Glutamatergic neuron (in vitro differentiated cells): ENCODE measurements at places on chromosomes 11 and 22.

DNA sequence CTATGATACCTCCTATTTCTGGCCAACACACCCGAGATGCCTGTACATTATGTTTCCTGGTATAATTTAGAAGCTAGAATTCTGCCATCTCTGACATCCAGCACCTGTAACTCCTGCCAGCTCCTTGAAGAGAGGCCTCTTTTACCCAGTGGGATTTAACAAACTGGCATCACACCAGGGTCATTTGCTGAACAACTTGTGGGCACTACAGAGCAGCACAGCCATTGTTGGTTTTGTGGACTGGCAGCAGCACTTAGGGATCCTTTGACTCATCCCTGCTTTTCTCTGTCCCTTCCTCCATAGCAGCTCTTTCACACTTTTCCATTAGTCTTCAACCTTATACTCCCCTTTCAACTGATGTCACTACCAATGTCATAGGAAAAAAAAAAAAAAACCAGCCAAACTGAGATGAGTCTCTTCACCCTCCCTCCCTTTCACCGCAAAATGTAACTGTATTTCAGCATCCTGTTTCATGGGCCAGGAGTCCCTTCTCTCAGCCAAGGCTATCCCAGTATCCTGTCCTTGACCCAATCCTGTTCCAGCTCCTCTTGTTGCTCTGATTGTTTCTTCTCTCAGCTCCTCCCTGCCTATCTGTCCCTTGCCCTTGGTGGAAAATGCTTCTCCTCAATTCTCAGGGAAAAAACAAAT lies 68.7 kb downstream of the PPFIBP2 start:
- DNase-seq = no peak

DNA sequence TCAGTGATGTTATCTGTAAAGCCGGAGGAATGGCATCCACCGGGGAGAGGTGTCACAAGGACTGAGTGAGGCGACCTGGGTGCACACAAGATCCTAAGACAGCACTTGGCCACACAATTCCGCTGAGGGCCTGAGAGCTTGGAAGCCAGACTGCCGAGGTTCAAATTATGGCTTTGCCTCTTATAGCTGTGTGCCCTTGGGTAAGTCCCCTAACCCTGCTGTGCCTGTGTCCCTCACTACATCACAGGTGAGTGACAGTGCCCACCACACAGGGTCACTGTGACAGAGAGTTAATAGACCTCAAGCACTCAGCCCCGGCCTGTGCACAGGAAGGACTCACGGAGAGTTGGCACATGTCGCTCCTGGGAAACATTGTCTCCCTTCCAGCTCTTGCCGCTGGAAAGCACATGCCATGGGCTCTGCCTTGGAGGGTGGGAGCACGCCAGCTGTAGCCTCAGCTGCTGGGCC lies 592 bp downstream of the RHOD start:
- DNase-seq = no peak

DNA sequence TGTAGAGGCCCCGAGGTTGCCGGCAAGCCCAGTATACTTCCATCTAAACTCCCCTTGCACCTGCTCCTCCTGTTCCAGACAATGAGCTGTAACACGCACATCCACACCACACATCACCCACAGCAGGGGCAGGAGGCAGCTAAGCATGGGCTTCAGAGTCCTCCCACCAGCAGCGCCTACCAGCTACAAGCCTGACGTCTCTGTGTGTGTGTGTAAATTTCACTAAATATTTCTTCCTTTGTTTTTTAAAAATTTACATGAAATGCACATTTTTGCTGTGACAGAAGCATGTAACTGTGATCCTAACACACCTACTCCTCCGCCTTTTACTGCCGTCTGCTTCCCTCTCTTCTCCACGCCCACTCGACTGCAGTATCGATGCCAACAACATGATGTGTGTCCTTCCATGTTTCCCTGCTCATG lies 29.4 kb upstream of the PACSIN2 start:
- no peak for DNase-seq

- DNase-seq = no peak
Measured at GRCh38 chr11:13776134-13776815, 107.8 kb downstream of the FAR1 start.

DNA sequence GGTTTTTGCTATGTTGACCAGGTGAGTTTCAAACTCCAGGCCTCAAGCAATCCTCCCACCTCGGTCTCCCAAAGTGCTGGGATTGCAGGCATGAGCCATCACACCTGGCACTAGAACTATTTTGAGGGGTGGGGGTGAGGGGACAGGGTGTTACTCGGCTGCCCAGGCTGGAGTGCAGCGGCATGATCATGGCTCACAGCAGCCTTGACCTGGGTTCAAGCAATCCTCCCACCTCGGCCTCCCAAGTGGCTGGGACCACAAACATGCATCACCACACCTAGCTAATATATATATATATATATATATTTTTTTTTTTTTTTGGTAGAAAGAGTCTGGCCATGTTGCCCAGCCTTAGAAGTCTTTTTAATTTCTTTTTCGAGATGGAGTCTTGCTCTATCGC lies 17.1 kb upstream of the IFITM3 start:
- no peak for DNase-seq

DNA sequence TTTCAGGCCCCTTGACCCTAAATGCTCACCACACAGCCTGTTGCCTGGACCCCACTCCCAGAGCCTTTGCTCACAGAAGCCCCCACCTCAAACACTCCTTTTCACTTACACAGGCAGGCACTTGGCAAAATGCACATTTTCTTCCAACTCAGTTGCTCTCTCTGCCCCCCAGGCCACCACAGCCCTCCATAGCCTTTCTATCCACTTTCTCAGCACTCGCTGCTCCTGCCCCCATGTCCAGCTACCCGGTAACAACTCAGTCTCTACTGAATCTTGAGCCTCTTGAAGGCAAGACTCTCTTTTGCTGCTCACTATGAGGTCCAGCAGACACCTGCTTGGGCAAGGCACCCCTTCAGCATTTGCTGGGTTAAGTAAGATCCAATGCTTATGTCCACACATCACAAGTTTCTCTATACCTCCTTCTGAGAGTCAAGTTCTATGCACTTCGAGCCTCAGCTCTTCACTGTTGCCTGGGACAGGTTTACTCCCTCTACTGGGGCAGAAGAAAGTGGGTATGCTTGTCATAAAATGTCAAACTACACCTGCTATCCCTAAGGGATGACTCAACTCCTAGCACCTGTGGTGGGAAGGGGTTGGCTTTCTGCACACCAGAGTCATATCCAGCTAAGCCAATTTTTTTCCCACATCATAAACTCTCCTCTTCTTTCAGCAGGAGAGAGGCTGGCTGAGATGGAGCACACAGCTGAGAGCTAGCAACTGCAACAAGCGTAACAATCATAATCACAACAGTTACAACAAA lies 36.9 kb downstream of the MORC2 start:
- DNase-seq = no peak

GRCh38 chr11:105937331-105937730 lies 84.7 kb downstream of the MSANTD4 start:
- no peak for DNase-seq
